ENCODE measurements at places on chromosomes 1 and 21. TPM values are rescaled to one million over a fixed set of nuclear protein-coding genes. Genes with fewer than 3 reads are reported as not detected.

LEMD1 gene
- not detected for total RNA-seq

RGS8 gene
- total RNA-seq: not detected

AGT gene
- not detected for total RNA-seq

OR4F16 gene
- total RNA-seq: not detected

KMO gene
- total RNA-seq: 0.08 TPM

DYNLT5 gene
- not detected for total RNA-seq

CELA3A gene
- total RNA-seq: not detected

PTPN22 gene
- total RNA-seq: 1.5 TPM

MCOLN2 gene
- 1.4 TPM for total RNA-seq

DNA sequence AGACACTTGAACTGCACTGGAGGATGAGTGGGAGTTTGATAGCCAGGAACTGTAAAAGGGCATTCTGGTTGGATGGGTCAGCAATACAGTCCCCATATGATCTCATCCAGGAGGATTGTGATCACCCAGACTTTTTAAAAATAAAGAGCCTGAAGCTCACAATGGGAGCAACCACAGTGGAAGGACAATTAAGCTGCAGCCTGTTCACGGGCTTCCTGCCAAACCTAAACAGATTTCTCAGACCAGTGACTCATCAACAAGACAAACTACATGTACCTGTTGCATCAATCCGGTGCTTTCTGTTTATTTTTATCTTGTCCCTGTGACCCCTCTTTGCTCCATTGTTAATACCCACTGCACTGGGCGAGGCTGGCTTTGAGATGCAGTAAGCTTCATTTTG, 52.3 kb downstream of the PAPPA2 start:
- peak; percentile 64 for DNase-seq

GRCh38 chr1:18103788-18104421, 3.7 kb upstream of the IGSF21 start:
- DNase-seq: no peak

DNA sequence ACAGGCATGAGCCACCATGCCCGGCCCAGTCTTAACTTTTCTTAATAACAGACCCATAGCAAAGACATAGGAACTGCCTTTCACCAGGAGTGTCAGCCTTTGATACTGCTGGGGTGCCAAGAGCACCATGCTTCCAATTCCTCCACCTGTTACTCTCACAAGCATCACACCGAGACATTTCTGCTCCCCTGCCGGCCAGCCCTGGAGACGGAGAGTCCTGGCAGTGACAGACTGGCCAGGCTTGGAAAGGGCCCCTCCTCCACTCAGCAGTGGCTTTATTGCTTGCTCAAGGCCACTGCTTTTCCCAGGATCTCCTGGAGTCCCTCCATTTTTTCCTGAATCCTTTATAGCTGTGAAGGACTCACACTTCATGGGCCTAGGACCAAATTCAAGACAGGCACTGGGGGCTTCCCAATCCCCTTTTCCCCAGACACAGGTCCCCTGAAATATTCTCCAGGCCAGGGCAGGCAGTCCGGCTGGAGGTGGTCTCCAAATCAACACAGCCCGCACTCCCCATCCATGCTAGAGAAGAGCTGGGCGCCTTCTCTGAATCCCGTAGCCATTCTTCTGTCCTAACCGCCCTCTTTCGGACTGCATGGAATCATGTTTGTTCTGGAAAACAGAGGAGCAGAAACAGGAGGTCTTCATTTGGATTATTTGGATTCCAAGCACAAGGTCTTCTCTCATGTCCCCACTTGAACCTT, 25.5 kb upstream of the PTPRF start:
- DNase-seq: no peak

- no peak for DNase-seq
Measured at GRCh38 chr1:91752324-91752723, 133.6 kb downstream of the TGFBR3 start.

DNA sequence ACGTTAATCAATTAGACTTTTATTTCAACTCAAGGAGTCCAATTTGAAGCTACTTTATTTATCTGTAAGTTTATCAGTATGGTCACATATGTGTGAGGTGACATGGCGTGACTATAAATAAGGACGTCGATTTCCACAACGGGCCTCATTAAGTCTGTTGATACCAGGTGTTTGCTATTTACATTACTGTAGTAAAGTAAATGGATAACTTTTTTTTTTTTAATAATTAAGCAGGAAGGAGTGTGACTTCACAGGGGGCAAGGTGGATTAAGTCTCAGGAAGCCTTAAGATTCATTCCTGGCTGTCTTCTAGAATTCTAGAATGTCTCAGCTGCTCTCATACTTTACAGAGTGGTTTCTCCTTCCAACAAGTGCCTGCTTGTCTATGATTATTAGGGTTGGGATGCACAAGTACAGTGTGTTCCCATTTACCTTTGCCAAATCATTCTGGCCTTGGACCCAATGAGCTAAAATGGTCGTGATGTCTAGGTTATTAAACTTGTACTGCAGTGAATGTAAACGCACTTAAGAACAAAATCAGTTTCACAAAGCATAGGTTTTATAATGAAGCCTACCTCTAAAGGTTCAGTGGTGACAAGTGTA, 15.5 kb downstream of the MAP3K7CL start:
- no peak for DNase-seq

DNA sequence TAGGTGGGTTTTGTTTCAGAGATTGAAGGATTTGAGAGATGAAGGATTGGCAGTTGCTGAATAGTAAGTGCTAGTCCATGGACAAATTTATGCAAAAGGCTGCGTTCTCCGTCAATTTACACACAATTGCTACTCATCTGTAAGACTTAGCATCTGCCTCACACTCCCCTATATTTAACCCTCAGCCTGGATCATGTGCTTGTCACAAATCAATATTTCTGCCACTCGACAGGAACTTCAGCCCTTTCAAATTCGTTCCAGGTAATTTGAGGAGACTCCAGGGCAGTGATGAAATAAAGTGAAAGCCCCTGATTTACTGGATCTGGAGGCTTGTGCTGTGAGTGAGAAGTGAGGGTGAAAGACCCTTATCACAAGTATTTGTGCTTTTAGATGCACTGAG, 105.6 kb upstream of the UBE2U start:
- no peak for DNase-seq

DNA sequence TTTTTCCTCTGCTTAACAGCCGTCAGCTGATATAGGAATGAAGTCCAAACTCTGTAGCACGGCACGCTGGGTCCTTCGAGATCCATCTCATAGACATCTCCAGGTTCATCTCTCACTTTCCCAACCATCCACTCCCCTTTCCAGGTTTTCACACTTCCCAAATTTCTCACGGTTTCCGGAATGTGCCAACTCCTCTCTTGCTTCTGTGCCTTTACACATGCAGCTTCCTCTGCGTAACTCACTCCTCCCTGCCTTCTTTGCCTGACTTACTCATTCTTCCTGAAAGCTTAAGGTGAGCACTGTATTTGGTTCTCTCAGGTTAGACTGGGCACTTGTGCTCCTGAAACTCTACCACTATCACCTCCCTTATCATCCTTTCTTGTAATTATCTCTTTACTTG, 168.4 kb downstream of the PCNX2 start:
- DNase-seq: no peak

- no peak for DNase-seq
Measured at GRCh38 chr1:36222481-36223380, 1.5 kb upstream of the THRAP3 start.

- no peak for DNase-seq
Measured at GRCh38 chr21:30200000-30200399, 15.9 kb downstream of the CLDN8 start.

- DNase-seq: no peak
Measured at GRCh38 chr1:33236498-33236897, 19.8 kb upstream of the ZNF362 start.

DNA sequence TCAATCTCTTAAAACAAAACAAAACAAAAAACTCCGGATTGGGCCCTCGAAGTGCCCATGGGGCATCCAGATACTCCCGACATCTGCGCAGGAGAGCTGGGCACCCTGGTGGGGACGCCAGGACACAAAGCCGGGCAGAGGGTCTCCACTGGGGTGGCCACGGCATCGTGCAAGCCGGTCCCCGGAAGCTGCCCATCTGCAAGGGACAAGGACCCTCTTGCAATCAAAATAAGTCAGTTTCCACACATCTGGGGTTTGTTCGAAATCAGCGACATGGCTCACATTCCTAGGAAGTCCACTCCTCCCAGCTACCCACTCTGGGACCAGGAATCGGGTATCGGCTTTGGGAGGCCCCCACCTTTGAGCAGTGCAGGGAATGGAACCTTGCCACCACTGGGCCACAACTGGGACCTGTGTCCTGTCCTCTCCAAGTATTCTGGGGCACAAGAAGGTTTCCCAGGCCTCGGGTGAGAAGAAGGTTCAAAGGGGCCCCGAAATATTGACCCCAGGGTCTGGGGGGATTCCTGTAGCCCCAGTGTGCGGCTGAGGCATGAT, 4.6 kb upstream of the PRDM16 start:
- DNase-seq: no peak

- no peak for DNase-seq
Measured at GRCh38 chr21:15003463-15004135, 61.2 kb downstream of the NRIP1 start.

GRCh38 chr1:241063276-241063675, 293.7 kb downstream of the RGS7 start:
- no peak for DNase-seq

DNA sequence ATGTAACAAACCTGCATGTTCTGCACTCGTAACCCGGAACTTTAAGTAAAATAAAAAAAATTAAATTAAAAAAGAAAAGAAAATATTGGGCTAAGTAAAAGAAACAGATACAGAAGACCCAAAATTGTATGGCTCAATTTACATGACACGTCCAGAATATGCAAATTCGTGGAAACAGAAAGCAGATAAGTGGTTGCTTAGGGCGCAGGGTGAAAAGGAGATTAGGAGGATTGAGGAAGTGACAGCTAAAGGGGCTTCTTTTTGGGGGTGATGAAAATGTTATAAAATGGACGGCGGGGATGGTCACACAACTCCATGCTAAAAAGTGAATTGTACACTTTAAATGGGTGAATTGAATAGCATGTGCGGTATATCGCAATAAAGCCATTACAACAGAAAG, 27.4 kb upstream of the ZBTB21 start:
- DNase-seq: no peak

DNA sequence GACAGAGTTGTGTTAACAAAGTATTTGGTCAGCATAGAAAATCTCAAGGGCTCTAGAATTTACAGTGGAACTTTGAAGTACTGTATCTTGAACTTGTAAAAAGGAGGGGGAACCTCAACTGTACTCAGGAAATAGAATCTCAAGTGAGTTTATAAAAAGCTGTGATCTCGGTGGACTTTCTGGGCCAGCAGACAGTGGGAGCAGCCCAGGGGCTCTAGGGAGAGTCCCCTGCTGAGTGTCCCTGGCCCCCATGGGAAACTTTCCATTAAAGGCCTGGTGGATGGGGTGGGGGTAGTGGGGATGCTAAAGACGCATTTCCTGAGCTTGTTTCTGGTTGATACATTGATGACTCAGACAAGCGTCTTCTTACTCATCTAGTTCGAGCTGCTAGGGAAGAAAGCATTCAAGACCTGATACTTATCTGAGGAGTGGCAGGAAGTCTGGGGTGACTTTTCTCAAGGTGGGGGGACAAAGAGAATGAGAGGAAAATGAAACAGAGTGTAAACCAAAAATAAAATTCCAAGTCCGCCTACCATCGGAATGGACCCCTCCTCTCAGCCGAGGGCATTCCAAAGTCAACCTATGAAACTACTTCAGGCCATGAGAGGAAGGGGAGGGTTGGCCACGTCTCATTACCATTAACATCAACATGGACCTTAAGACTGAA, 65.5 kb downstream of the NID1 start:
- DNase-seq: peak; percentile 75

DNA sequence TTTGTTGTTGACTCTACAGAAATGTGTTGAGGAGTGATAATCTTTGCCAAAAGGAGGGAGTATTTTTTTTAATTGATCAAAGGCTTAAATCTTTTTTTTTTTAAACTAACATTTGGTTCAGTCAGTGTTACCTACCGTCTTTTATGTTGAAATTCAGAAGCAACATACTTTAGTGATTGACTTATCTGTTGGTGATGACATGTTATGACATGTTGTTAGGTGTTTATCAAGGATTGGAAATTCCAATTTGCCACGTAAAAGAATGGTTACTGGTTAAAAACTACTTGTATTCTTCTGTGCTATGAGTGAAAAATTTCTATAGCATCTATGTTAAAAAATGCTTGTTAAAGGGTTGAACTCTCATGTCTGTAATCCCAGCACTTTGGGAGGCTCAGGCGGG, 61.2 kb downstream of the DNM3 start:
- no peak for DNase-seq
